Activated T-cell treated with anti-CD3 and anti-CD28 coated beads for 24 hours (primary cell): ENCODE measurements at places on chromosomes 12 and 14.

GRCh38 chr12:119008691-119009221 is 27.4 kb downstream of the SRRM4 start:
- no peak for DNase-seq

DNA sequence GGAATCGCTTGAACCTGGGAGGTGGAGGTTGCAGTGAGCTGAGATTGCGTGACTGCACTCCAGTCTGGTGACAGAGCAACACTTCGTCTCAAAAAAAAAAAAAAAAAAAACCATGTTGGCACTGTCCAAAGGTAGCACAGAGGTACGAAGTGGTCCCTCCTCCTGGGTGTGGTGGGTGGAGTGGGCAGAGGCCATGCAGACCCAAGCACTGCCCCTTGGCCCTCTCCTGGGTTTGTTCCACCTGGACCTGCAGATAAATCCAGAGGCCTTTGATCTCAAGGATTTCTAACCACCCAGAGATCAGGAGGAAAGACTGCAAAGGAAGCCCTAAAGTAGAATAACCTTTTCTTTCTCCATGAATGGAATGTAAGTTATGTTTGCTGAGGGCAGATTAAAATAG is 8.7 kb upstream of the GALNT6 start:
- no peak for DNase-seq

GRCh38 chr14:93974299-93974698 is 2.1 kb downstream of the ASB2 start:
- DNase-seq: no peak

DNA sequence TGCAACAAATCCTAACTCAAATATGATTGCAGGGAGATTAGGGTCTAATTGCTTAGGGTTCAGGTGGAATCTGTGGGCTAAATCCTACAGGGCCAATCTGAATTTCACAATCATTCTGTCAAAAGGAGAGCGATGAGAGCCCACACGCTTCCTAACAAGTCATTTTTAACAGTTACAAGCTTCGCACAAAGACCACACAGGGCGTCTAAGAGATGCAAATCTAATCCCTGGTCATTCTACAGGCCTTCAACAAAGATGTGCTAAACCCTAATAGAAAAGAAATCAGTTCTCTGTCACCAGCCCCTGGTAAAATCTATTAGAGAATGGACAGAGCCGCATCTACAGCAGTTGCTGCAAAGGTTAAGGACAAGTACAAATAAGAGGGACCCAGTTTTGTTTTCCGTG is 15.3 kb downstream of the NKX2-1 start:
- no peak for DNase-seq
